Transverse colon (tissue), 4 donors: ENCODE measurements at places on chromosomes 12 and 14.
A peak's percentile ranks its signal among the peaks of the same experiment; 100 is the strongest.

DNA sequence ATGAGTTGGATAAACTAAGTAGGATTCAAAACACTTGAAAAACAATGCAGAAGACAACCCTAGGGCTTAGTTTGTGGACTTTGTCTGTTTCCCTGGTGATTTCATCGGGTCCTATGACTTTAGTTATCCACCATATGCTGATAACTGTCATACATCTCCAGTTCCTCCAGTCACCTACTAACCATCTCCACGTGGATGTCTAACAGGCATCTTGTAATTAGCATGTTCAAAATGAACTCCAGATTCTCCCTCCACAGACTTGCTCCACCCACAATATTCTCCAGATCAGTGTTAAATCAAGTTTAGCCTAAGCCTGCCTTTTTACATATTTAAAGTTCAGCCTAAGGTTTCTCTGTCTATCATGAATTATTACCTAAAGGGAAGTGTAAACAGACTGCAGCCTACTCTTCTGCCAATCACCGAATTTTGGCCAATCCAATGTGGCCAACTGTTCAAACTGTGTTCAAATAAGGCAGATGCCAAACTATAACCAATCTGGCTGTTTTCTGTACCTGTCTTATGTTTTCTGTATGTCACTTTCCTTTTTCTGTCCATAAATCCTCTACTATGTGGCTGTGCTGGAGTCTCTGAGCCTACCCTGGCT is 87.1 kb downstream of the PAX9 start:
- no peak for DNase-seq

- peak; percentile 99 for DNase-seq
These were observed at the start of the genes APAF1 and IKBIP for GRCh38 chr12:98644712-98645571. TSS of gene APAF1 (plus strand) at chr12:98645290. CDS start at chr12:98648360, 3,070 bp downstream. TSS of gene IKBIP (minus strand) at chr12:98644788. CDS start at chr12:98644701, 87 bp downstream.

GRCh38 chr12:45434094-45434493 is 218.2 kb downstream of the ANO6 start:
- no peak for DNase-seq

DNA sequence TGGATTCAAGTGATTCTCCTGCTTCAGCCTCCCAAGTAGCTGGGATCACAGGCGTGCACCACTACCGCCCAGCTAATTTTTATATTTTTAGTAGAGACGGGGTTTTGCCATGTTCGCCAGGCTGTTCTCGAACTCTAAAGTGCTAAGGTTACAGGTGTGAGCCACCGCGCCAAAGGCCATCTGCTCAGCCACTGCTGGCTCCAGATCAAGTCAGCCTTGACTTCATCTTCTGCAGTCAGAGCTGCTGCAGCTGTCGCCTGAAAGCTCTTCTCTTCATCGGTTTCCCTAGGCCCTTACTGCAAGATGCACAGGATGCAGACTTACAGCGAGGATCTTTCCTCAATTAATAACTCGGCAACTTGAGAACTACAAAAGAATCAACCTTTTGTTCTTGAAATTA is 66.8 kb downstream of the CLIP1 start:
- no peak for DNase-seq

- no peak for DNase-seq
These were observed 130.9 kb upstream of the USP15 start for GRCh38 chr12:62129291-62129690.

GRCh38 chr14:56487090-56487667 is 92.4 kb upstream of the TMEM260 start:
- DNase-seq = no peak

GRCh38 chr14:34857689-34858449 is 17.3 kb downstream of the BAZ1A start:
- DNase-seq = no peak

DNA sequence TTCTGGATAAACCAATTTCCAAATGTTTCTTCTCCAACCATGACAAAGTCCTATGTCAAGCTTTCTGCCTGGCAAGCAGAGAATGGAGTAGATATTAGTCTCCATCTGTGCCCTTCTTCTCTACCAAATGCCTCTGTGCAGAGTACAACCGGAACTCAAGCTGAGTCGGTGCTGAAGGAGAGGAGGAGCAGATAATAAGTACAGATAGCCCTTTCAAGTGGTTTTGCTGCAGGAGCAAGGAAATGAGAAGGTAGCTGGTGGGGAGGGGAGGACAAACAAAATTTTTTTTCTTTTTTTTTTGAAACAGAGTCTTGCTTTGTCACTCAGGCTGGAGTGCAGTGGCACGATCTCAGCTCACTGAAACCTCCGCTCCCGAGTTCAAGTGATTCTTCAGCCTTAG is 14.2 kb upstream of the HELB start:
- no peak for DNase-seq

- no peak for DNase-seq
These were observed 17.1 kb downstream of the MTHFD1 start for GRCh38 chr14:64405295-64405694.
